ENCODE measurements at places on chromosomes 16 and 17.
A peak's percentile ranks its signal among the peaks of the same experiment; 100 is the strongest.

- DNase-seq = no peak
These were observed 33.8 kb downstream of the NCOR1 start for GRCh38 chr17:16181581-16181980.

DNA sequence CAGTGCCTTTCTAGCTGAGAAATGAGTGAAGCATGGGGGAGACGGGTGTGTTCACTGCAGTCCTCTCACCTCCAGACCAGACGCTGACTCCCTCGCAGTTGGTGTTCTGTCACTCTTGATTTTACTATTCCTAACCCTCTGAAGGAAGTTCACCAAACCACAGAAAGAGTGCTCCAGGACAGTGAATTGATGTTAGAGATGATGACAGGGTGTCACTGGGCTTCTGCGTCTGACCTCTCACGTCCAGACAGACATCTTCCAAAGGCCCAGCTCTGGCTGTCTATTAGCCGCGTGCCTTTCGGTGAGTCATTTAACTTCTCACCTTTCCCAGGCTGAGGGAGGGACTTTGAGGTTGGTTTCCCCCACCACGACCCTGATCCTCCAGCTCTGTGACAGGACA is 8.2 kb downstream of the CRAMP1 start:
- DNase-seq = no peak

GRCh38 chr16:63422715-63423114 is 1386.5 kb upstream of the CDH8 start:
- DNase-seq = no peak

DNA sequence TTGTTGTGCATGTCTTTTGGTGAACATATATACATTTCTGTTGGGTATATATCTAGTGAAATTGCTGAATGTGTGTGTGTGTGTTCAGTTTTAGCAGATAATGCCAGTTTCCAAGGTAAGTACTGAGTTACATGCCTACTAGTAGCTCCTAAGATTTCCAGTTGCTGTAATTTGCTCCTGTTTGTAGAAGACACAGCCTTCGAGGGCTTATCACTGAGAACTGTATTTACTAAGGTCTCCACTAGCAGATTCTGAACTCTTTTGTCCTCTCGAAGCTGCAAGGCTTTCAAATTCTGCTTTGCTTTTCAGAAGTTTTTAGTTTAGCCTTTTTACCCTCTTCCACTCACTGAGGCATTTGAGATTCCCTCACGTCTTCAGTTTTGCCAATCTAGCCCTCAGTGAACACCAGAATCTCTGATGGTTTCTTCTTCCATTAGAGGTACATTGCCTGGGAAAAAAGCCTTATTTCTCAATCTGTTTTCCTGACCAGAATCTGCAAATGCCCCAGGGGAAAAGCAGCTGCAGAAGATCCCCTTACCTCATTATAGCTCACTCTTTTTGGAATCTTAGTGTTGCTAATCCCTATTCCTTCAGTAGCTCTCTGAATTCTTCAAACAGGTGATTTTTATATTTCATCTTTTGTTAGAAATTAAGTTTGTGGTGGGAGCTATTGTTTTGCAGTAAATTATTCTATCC is 52.9 kb downstream of the NF1 start:
- no peak for DNase-seq

GRCh38 chr17:72717676-72718075 is 374.8 kb downstream of the SLC39A11 start:
- no peak for DNase-seq

- no peak for DNase-seq
These were observed 12.0 kb upstream of the ANKFN1 start for GRCh38 chr17:56141046-56141839.

- no peak for DNase-seq
These were observed 10.6 kb downstream of the AARSD1 start for GRCh38 chr17:42953669-42954068.

GRCh38 chr16:66007717-66008116 is 358.8 kb upstream of the CDH5 start:
- DNase-seq = peak; percentile 63

Data from AG04450 (cell line).